ENCODE measurements at places on chromosomes 7 and 10.
A peak's percentile ranks its signal among the peaks of the same experiment; 100 is the strongest.

DNA sequence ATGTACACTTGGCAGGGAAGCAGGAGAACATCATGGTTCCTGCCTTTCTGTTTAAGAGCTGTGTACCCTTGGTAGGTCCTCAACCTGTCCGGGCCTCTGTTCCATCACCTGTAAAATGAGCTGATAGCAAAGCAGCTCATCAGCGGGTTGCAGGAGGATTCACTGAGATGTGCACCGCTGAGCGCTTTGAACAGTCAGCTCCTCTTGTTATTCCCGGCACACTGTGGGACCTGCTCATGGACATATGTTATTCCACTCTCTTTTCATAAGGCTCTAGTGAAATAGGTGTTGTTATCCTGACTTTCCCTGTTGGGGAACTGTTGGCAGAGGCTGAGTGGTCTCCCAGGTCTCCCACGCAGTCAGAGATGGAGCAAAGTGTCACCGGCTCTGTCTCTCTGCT, 497.5 kb upstream of the ZMIZ1 start:
- no peak for DNase-seq

GRCh38 chr7:28351450-28351849, 60.9 kb upstream of the CREB5 start:
- DNase-seq = no peak

GRCh38 chr7:36497775-36498174, 108.1 kb downstream of the ANLN start:
- no peak for DNase-seq

DNA sequence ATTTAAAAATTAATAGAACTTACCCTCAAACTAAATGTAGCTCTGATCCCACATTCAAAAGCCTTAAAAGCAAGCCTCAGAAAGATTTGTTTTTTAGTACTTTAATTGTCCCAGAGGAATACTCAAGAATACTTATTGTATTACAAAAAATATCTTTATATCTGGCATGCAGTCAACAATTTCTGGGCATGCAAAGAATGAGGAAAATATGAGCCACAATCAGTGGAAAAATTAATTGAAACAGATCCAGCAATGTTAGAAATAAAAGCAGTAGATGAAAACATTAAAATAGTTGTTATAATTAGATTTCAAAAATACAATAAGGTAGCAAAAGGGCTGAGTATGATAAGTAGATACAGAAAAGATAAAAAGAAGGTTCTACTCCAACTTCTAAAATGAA, 154.7 kb downstream of the PON1 start:
- DNase-seq = no peak

GRCh38 chr10:102702742-102703141, 11.5 kb downstream of the ARL3 start:
- DNase-seq = no peak

DNA sequence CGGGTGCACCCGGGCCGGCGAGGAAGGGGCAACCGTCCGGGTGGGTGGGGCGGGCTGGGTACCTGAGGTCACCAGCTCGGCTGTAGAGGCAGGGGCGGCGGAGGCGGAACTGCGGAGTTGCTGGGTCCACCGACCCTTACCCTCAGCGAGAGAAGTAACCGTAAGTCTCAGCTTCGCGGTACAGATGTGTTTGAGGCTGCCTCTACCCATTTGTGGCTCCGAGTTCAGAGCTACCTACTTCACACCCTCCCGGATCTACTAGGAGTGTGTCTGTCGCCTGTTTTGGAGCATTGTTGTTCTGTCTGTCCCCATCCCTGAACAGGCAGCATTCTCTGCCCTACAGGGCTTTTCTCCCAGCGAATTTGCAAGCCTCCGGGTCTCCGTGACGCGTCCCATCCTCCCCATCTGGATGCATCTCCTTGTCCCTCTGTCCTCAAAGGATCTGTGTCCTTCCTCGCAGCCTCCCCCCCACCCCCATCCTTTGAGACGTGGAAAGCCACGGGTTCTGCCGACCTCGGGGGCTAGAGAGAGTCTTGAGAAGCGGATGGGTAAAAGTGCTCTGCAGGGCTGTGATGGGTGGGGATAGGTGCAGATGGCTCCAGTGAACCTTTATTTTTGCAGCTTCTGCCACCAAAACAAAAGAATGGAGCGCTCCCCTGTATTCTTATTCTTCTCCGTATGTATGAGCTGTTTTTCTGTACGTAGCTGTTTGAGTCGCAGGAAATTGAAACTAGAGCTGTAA, 757 bp downstream of the ANKIB1 start:
- peak; percentile 6 for DNase-seq

- DNase-seq = no peak
These were observed 92.2 kb downstream of the SPDYE5 start for GRCh38 chr7:75584354-75584753.

- no peak for DNase-seq
These were observed 7.5 kb upstream of the ZKSCAN1 start for GRCh38 chr7:100007887-100008286.

- no peak for DNase-seq
These were observed 122.9 kb upstream of the KCTD7 start for GRCh38 chr7:66505531-66506451.

- no peak for DNase-seq
These were observed 51.4 kb downstream of the PCGF5 start for GRCh38 chr10:91271886-91272285.

- no peak for DNase-seq
These were observed 131.3 kb downstream of the FAM53B start for GRCh38 chr10:124612611-124613498.

- DNase-seq = no peak
These were observed 70.0 kb upstream of the AGBL3 start for GRCh38 chr7:134916171-134916883.

DNA sequence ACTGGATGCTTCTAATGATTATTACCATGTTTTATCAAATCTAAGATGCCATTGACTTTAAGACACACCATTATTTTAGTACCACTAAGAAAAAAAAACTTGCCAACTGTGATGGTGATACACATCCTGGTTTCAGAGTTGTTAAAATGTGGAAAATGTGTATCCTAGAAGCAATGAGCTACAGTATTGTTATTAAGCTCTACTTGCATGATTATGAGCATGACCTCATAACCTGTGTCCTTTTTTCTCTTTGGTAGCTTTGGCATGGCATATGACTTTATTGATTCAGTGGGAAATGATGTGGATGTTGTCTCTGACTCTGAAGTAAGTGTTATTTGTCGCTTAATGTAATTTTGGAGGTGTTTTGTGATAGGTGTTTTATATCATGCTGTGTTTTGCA, 3.3 kb downstream of the EDRF1 start:
- DNase-seq = no peak

All from stimulated activated effector memory CD8-positive, alpha-beta T cell treated with anti-CD3 and anti-CD28 coated beads, Interleukin-12 subunit alpha, Interleukin-12 subunit beta, amount 100 ng/mL, for 72 hours (primary cell).